Stimulated activated CD8-positive, alpha-beta memory T cell treated with anti-CD3 and anti-CD28 coated beads, Interleukin-4, amount 100 ng/mL, for 1 hour (primary cell): ENCODE measurements at places on chromosomes 12 and 14.
A peak's percentile ranks its signal among the peaks of the same experiment; 100 is the strongest.

DNA sequence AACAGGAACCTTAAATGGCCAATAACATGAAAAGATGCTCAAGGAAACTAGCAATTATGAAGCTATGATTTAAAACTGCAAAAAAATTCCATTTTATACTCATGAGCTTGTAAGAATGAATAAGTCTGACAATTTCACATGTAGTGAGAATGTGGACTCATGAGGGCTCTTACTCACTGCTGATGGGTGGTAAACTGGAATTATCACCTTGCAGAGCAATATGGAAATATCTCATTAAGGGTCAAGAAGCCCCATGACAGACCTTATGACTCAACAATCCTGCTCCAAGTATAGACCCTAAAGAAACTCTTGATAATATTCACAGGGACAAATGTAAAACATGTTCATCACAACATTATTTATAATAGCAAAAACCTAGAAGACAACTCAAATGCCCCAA is 23.5 kb upstream of the SMAGP start:
- DNase-seq: no peak

DNA sequence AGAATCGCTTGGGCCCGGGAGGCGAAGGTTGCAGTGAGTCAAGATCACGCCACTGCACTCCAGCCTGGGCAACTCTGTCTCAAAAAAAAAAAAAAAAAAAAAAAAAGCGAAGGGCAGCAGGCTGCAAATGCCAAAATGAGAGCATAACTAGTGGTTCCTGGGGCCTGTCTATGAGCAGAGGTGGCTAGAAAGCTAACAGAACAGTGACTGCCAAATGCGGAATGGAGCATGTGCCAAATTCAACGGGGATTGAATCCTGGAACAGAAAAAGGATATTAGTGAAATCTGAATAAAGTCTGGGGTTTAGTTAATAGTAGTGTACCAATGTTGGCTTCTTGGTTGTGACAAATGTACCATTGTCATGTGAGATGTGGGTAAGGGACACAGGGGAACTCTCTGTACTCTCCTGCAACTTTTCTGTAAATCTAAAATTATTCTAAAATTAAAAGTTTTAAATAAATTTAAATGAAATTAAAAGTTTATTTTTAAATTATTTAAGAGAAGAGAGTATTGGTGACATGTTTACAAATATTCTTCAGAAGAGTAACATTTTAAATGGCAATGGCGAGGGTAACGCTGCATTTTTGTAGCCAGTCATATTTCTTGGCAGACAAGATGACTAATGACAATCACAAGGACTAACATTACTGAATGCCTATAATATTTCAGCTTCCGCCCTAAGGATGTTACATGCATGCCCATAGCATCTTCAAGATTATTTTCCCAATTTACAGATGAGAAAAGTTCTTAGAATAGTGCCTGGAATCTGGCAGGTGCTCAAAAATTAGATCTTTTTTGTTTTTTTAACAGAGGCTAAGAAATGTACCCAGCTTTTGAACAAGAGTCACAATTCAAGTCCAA is 28.9 kb upstream of the NUDT4 start:
- no peak for DNase-seq

DNA sequence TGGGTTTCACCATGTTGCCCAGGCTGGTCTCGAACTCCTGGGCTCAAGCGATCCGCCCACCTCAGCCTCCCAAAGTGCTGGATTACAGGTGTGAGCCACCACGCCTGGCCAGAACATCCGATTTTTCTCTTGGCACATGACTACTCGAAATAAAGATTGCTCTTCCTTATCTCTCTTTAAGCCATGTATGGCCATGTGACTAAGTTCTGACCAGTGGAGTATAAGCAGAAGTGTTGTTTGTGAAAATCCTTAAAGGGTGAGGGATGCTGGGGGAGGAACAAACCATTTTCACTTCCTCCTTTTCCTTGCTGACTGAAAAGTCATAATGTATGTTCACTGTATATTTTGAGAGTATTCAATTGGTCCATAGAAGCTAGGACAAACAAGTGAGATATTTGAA is 50.7 kb upstream of the ATF7IP start:
- DNase-seq: no peak

GRCh38 chr14:98269533-98269932 is 1002.5 kb downstream of the BCL11B start:
- DNase-seq: no peak

- DNase-seq: no peak
Measured at GRCh38 chr14:76125511-76125910, 26.2 kb upstream of the GPATCH2L start.

DNA sequence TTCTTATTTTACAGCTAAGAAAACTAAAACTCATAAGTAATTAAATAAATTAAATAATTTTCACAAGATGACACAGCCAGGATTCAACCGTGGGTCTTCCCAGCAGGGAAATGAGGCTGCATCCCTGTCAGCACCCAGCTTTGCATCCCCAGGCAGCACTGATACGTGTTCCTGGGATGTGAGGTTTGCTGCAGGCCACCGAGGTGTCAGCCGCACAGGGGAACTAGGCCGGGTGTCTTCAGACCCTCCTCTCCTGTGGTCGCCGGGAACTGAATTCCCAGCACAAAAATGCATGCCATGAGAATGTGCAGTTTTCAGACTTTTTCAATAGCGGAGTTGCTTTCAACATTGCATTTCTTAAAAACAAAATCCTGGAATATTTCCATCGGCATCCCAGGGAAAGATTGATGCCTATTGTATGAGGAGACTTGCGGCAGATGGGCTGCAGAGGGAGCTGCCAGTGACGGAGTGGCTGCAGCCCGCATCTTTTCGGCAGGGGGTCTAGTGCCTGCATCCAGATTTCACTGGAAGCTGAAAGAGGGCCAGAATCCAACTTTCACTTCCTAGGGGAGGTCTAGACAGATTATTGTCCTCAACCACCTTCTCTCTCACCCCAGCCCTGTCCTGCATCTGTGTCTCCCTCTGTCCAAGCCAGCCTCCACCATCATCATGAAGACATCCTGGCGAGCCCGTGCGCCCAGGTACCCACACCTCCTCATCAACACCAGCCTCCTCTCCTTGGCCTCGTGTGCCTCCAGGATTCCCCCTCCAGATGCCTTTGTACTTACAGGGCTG is 12.6 kb downstream of the LRTM2 start:
- DNase-seq: no peak

DNA sequence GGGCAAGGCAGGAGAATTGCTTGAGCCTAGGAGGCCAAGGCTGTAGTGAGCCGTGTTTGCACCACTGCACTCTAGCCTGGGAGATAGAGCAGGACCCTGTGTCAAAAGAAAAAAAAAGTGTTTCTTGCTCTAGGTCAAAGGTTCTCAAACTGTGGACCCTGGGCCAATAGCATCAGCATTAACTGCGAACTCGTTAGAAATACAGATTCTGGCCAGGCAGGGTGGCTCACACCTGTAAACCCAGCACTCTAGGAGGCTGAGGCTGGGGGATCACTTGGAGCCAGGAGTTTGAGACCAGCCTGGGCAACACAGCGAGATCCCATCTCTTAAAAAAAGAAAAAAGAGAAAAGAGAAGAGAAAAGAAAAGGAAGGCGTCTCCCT is 858 bp downstream of the RILPL2 start:
- no peak for DNase-seq

DNA sequence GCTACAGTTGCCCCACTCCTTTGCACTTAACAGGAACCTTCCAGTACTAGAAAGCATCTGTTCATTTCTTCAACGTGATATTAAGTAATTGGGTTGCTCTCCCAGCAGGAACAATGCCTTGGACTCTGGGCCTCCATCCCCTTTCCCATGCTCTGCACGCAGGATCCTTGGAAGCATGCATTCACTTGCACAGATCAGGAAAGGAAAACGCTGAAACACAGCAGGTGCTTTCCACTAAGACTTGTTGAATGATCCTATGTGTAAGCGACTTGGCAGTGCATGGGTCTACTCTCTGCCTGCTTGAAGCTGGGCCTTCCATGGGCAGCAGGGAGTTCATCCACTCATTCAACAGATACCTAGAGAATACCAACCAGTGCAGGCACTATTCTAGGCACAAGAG is 2.3 kb downstream of the LTBP2 start:
- no peak for DNase-seq

DNA sequence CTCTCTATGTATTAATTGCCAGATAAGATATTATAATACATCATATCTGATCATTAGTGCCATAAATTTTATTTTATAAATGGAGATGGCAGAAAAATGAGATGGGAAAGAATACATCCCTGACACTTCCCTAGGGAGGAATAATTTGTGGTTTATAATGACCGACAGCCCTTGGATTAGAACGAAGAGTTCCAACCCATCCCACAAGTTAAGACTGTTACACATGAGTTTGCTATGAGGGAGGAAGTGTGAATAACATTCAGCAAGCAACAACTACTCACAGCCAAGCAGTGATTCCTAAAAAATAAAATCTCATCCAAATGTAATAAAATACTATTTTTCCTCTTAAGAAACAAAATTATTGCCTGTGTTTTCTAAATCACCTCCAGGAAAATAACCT is 299.0 kb downstream of the CCDC91 start:
- no peak for DNase-seq

GRCh38 chr12:113710216-113710615 is 238.5 kb upstream of the LHX5 start:
- no peak for DNase-seq

- no peak for DNase-seq
Measured at GRCh38 chr14:72883961-72884360, 9.9 kb downstream of the DPF3 start.

GRCh38 chr14:73610687-73611086 is 1.6 kb upstream of the ACOT6 start:
- no peak for DNase-seq

GRCh38 chr12:50256761-50257160 is 26.6 kb downstream of the LIMA1 start:
- DNase-seq: no peak

DNA sequence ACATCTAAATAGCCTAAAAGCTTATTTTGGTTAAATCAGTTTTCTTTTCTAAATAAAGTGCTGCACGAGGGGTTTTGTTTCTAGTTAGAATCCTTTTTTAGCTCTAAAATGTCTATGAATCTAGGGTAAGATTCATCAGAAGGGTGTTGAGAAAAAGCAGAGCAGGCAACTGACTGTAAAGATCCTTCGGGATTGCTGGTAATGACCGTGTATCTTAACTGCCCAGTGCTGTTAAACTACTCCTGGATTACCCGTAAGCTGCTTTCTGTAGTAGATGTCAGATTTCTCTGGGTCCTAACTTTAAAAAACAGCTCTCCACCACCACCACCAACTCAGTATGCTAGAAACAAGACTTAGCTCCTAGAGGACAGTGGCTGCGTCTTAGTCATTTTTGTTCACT is 39.2 kb downstream of the DACT1 start:
- DNase-seq: no peak

- DNase-seq: no peak
Measured at GRCh38 chr12:60977966-60978365, 1282.2 kb upstream of the USP15 start.

DNA sequence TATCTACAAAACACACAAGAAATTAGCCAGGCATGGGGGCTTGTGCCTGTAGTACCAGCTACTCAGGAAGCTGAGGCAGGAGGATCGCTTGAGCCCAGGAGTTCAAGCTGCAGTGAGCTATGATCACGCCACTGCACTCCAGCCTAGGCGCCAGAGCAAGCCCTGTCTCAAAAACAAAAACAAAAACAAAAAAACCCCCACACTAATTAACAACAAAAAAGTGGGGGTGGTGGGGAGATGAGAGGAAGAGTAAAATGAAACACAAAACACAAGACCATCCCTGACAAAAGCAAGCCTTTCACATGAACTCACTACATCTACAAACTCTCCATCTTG is 53.9 kb upstream of the HECTD1 start:
- no peak for DNase-seq

- peak; percentile 87 for DNase-seq
Measured at GRCh38 chr14:105398044-105398725, at the start of gene TEX22. Gene TEX22, plus strand, starts transcription at chr14:105398538. Its CDS starts 803 bp downstream, at chr14:105399341.

- no peak for DNase-seq
Measured at GRCh38 chr14:84074626-84075025, 1455.3 kb upstream of the FLRT2 start.

GRCh38 chr12:5746036-5746908 is 198.8 kb downstream of the ANO2 start:
- DNase-seq: no peak

DNA sequence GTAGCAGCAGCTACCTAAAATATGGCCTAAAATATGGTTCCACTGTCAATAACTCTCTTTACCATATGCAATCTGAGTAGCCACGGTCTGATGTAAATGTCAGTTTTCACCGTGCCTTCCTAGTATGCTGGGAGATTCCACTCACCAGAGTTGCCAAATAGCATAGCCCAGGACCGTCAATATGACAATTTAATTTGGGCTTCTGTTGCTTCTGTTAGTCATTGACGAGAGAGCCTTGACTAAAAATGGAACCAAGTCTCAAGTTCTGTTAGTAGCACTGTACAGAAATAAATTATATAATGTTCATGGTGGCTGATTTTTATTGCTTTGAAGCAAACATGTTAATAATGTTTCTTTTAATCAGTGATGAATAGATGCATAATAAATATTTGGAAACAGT is 348.4 kb downstream of the BCAT1 start:
- no peak for DNase-seq

- DNase-seq: no peak
Measured at GRCh38 chr14:56998728-56999127, 188.4 kb upstream of the OTX2 start.

DNA sequence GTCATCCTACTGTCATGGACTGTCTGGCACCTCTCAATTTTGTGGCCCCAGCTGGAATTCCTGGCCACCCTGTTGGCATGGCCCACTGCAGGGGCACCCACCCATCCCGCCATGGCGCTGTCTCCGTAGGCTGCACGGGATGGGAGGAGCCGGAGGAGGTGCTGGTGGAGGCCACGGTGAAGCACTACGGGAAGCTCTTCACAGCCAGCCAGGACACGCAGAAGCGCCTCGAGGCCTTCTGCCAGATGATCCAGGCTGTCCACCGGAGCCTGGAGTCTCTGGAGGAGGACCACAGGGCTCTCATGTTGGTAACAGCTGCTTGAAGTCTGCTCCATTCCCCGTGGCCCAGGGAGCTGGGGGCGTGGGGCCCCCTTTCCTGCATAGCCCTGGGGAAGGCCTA is 3.9 kb downstream of the CCDC197 start:
- DNase-seq: no peak

GRCh38 chr12:5643266-5643665 is 211.4 kb downstream of the NTF3 start:
- DNase-seq: no peak

- DNase-seq: no peak
Measured at GRCh38 chr14:32382704-32383103, 53.6 kb downstream of the AKAP6 start.

DNA sequence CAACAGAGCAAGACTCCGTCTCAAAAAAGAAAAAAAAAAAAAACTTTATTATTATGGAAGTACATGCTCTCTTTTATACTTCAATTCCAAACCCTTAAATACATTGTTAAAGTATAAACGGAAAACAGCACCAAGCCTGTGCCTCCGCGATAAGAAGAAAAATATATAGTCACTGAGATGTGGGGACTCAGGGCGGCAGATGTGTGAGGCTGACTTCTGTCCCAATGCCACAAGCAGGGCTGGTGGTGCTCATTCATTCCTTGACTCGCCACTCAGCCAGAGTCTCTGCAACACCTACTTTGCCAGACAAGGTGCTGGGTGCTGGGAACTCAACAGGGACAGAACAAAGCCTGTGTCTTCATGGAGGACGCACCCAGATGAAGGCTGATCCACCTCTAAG is 13.8 kb downstream of the LGMN start:
- DNase-seq: no peak

GRCh38 chr12:39301422-39301821 is 141.5 kb downstream of the KIF21A start:
- no peak for DNase-seq
